Lower lobe of right lung (tissue), 2 donors: ENCODE measurements at places on chromosomes 2 and 18. TPM values are rescaled to one million over a fixed set of nuclear protein-coding genes. Genes with fewer than 3 reads are reported as not detected.

The HOXD4 gene
- 0.97 TPM for total RNA-seq

The FZD7 gene
- 15.2 TPM for total RNA-seq

The SCYGR4 gene
- not detected for total RNA-seq

The COX7A2L gene
- 89.4 TPM for total RNA-seq

The VPS4B gene
- 63.6 TPM for total RNA-seq

DNA sequence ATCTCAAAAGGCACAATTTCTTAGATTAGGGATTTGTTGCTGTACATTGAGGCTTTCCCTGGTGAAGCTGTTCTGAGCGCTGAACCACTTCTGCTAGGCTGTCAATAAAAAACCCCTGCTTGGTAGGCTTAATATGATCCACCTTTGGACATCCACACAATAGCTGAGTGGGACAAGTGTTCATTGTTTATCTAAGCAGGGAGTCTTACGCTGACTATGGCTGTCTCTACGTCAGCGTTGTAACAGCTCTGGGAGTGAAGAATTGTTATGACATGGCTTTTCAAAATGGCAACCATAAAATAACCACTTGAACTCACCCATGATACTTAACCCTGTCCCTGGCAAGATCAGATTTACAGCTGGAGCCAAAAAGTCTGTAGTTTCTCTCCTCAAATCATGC is 111.5 kb upstream of the SULT1C3 start:
- H3K27ac ChIP-seq: no peak overlapping the region
- H3K36me3 ChIP-seq: no peaks in the 10 kb centered on the region
- H3K4me1 ChIP-seq: no peaks in the 10 kb centered on the region
- no peak overlapping the region for H3K4me3 ChIP-seq
- no peak for DNase-seq

GRCh38 chr2:63902149-63902548 is 60.5 kb downstream of the UGP2 start:
- no peak overlapping the region for H3K27ac ChIP-seq
- peaks cover 48% of the 10 kb centered on the region for H3K36me3 ChIP-seq
- DNase-seq: no peak

DNA sequence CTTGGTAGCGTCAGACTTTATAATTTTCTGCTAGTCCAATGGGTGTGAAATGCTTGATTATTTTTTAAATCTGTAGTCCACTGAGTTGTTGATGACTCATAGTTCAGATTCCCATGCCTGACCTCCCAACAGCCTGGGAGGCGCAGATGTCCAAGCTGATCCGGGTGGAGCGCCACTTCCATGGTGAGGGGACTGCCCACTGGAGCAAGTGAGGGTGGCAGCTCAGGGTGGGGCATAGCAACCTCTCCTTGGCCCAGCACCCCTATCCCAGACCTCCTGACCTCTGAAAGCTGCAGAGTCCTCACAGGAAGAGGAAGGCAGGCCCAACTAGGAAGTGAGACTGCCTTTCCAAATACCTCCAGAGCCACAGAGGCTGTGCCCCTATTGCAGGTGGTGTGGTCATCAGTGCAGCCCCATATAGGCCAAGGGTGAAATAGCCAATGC is 4.4 kb downstream of the MAL start:
- no peak overlapping the region for H3K4me3 ChIP-seq
- peaks cover 5% of the 10 kb centered on the region for H3K4me1 ChIP-seq
- no peaks in the 10 kb centered on the region for H3K36me3 ChIP-seq
- DNase-seq: no peak
- no peak overlapping the region for H3K27ac ChIP-seq

DNA sequence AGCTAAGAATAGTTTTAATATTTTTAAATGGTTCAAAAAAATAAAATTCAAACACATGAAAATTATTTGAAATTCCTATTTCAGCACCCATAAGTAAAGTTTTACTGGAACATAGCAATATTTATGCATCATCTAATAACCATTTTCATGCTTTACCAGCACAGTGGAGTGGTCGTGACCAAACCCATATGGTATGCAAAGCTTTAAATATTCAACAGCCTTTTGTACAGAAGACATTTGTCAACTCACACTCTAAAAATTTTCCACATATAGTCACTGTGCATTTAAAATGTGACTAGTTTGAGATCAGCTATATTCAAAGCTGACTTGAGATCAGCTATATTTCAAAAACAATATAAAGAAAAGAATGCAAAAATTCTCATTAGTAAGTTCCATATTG is 46.2 kb downstream of the PUM2 start:
- H3K4me3 ChIP-seq: no peak overlapping the region
- peaks cover 7% of the 10 kb centered on the region for H3K4me1 ChIP-seq
- H3K27me3 ChIP-seq: no peaks in the 10 kb centered on the region
- H3K27ac ChIP-seq: no peak overlapping the region
- peaks cover 68% of the 10 kb centered on the region for H3K36me3 ChIP-seq

DNA sequence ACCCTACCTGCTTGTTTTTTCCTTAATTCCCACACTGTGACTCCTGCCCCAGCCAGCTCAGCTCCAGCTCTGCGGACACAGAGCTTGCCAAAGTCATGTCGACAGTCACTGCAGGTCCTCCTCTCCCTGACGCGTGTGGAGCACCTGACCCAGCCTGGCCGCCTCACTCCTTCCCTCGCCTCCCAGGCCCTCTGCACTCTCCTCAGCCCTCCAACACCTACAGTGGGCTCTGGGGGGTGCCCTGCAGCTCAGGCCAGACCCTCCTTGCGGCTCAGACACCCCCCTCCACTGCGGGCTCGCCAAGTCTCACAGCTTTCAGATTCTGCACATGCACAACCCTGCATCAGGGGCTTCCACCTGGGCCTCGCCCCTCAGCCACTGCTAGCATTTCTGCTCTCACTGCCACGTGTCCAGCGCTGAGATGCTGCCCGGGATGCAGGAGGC is 68.3 kb downstream of the NDUFA10 start:
- H3K27me3 ChIP-seq: no peaks in the 10 kb centered on the region
- H3K4me1 ChIP-seq: peaks cover 6% of the 10 kb centered on the region
- H3K27ac ChIP-seq: no peak overlapping the region

GRCh38 chr18:79506191-79507075 is 110.7 kb downstream of the NFATC1 start:
- no peaks in the 10 kb centered on the region for H3K27me3 ChIP-seq
- H3K4me3 ChIP-seq: peak overlapping the region; percentile 55
- peak overlapping the region; percentile 91 for H3K27ac ChIP-seq
- H3K36me3 ChIP-seq: peaks cover 3% of the 10 kb centered on the region
- DNase-seq: peak; percentile 45

DNA sequence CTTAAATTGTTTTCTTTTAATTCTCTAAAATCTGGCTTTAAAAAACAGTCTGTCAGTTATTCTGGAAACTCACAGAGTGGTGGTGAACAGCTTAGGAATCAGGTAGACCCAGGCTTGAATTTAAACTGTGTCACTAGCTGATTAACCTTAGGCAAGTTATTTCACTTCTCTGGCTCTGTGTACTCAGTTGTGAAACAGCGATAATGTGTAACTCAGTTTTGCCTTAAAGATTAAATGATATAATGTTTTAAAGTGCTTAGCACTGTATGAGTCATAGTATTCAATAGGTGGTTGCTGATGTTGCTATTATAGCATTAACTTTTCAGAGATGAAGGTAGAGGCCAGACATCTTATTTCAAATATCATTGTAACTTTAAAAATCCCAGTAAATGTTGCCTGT is 40.7 kb downstream of the PKP4 start:
- no peaks in the 10 kb centered on the region for H3K36me3 ChIP-seq
- DNase-seq: no peak
- no peak overlapping the region for H3K4me3 ChIP-seq
- H3K27ac ChIP-seq: no peak overlapping the region
- H3K4me1 ChIP-seq: peaks cover 27% of the 10 kb centered on the region
- H3K27me3 ChIP-seq: no peaks in the 10 kb centered on the region

- H3K4me1 ChIP-seq: no peaks in the 10 kb centered on the region
Measured at GRCh38 chr2:188204824-188205223, 86.8 kb upstream of the GULP1 start.

DNA sequence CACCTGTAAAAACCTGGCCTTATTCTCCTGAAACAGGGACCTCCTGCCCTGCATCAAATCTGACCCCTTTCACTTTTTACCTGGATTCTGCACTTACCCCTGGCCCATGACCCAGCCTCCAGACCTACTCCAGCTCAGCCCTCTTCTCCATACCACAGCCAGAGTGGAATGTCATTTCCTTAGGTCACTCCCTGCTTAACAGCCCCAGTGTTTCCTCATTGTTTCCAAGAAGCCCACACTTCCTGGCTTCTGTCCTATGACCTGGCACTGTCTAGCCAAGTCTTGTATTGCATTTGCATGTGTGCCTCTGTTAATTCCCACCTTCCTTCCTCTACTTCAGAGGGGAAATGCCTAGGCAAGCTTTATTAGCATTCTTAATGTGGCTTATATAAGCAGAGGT is 51.4 kb upstream of the TRIB2 start:
- H3K4me1 ChIP-seq: peaks cover 4% of the 10 kb centered on the region
- H3K4me3 ChIP-seq: no peak overlapping the region
- no peak overlapping the region for H3K27ac ChIP-seq
- no peaks in the 10 kb centered on the region for H3K27me3 ChIP-seq
- no peak for DNase-seq
- no peaks in the 10 kb centered on the region for H3K36me3 ChIP-seq

DNA sequence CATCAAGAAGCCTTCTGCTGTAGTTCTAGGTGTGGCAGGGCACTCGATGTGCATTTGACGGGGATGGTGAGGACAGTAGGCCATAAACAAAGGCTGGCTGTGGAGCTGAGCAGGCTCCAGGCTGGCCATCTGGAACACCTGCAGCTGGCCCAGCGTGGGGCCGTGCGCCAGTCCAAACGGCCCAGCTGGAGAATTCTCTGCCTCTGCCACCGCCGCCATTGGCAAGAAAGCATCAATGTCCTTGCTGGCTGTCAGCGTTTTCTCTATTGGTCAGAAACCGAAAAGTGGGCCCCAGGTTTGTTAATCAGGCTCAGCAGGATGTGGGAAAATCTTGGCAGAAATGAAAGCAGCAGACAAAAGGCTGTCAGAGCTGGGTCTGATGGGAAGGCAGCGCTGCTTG is 24.0 kb upstream of the CTIF start:
- H3K4me1 ChIP-seq: no peaks in the 10 kb centered on the region
- no peak for DNase-seq
- H3K4me3 ChIP-seq: no peak overlapping the region
- no peaks in the 10 kb centered on the region for H3K36me3 ChIP-seq
- H3K27me3 ChIP-seq: no peaks in the 10 kb centered on the region

DNA sequence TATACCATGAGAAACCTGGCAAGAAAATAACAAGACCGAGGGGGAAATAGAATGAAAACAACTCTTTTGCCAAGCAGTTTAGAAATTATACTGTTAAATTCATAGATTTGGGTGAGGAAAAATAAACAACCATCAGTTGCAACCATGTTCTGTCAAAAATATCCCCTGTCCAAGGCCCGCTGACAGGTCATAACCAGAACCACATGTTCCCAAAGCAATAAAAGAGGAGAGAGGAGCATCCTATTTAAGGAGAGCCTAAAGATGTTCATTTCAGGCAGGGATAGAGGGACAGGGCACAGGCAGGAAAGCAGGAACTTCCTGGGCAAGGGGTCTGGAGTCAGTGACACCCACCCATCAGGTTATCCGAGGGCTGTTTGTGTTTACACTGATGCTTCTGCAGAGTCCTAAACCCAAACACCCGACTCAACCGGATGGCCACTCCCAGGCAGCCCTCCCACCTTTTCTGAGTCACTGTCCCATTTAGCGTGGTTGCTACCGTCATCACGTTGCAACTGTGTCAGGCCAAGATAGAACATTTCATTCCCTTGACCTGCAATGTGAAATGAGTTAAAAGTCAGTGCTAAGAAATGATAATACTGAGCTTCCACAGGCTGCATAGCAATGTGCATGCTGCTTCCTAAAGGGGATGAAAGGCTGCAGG is 468.3 kb upstream of the RAB12 start:
- no peak for DNase-seq
- no peaks in the 10 kb centered on the region for H3K4me1 ChIP-seq
- H3K27ac ChIP-seq: no peak overlapping the region
- H3K36me3 ChIP-seq: peaks cover 15% of the 10 kb centered on the region
- H3K4me3 ChIP-seq: no peak overlapping the region

DNA sequence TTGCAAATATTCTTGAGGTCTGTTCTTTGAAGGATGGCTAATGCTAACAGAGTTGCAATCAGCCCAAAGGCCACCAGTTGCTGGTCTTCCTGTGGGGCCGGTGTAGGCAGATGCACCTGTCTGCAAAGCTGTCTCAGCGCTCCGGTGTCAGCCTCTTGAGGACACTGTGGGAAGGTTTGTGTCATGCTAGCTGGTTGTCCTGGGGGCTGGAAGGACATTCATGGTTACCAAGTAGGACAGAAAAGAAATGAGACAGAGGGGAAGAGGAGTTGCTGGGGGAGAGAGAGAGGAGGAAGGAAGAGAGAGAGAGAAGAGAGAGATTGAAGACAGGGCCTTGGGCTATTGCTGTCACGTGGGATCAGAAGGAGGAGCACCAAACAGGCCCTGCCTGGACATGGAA is 639.6 kb upstream of the HS6ST1 start:
- H3K36me3 ChIP-seq: no peaks in the 10 kb centered on the region
- H3K27ac ChIP-seq: no peak overlapping the region
- no peak overlapping the region for H3K4me3 ChIP-seq
- no peaks in the 10 kb centered on the region for H3K27me3 ChIP-seq

DNA sequence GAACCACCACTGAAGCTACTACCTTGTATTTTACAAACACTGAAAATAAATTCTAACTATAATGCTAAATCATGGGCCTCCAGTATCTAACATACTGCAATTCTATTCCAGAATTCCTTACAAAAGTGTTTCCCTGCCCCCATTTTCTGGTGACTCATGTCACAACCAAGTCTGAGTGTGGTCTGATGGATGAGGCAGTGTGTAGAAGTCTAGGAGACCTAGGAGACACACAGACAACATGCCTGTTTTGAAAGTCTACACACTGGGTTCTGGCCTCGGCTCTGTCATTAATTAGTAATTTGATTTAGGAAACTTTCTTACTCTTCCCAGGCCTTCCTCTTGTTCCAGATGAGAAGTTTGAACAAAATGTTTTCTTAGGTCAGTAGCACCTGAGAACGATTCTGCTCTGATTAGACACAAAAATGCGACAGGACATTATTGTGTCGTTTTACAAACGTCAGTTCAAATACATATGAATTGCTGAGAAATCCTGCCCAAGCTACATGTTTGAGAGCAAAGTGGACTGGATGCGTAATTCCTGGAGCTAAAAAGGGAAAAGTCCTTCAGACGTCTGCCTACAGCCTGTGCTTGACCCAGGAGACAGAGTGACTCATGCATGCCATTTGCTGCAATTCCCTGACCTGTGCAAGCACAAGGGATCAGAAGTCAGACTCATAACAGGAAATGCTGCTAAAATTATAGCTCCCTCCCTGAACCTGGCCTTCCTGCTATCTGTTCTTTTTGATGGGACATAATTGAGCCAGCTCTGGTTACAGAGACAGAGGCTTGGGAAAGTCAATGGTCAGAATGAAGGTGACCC is 494.4 kb downstream of the SOX11 start:
- H3K27ac ChIP-seq: no peak overlapping the region
- H3K4me3 ChIP-seq: no peak overlapping the region
- H3K4me1 ChIP-seq: no peaks in the 10 kb centered on the region
- H3K36me3 ChIP-seq: no peaks in the 10 kb centered on the region
- no peak for DNase-seq
